Kidney epithelial cell (primary cell): ENCODE measurements at places on chromosomes 1 and 21. TPM values are rescaled to one million over a fixed set of nuclear protein-coding genes. Genes with fewer than 3 reads are reported as not detected.

Gene OXCT2
- total RNA-seq, result 5.9 and 7.0 TPM in 2 replicates

Gene AADACL4
- total RNA-seq, result not detected in 2 replicates

Gene FNDC10
- 8.0 and 9.2 TPM in 2 replicates for total RNA-seq

Gene REN
- total RNA-seq, result 5.2 and 9.1 TPM in 2 replicates

Gene CTTNBP2NL
- total RNA-seq, result 44.0 and 45.9 TPM in 2 replicates

Gene ARHGEF16
- total RNA-seq, result 31.5 and 33.0 TPM in 2 replicates
